Activated T-helper 1 cell treated with Interleukin-2 at 50 U/mL for 16 hours (primary cell): ENCODE measurements at places on chromosomes 5 and 9.

- DNase-seq: no peak
These were observed 121.9 kb downstream of the LPAR1 start for GRCh38 chr9:110916403-110916802.

GRCh38 chr5:148437249-148437648 is 53.5 kb downstream of the FBXO38 start:
- DNase-seq: no peak

GRCh38 chr5:82426464-82427154 is 148.5 kb upstream of the RPS23 start:
- DNase-seq: no peak

DNA sequence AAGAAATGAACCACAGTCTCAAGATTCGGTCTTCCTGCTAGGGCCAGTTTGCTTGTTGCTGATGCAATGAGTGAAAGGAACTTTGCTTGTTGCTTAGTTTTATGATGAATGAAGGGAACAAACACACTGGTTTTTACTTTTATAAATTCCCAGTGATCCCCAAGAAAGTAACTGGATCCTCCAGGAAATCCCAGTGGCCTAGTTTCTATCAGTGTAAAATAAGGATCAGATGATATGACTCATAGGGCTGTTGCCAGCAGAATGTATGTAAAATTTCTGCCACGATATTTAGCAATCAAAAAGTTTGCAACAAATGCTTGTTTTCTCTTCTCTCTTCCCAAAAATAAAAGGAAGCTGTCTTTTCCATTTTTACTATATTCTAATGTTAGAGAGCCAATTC is 160.1 kb upstream of the CDKN2B start:
- no peak for DNase-seq

- DNase-seq: no peak
These were observed 53.4 kb downstream of the MAN2A1 start for GRCh38 chr5:109743041-109743531.

- no peak for DNase-seq
These were observed 46.1 kb upstream of the MAMDC2 start for GRCh38 chr9:69997524-69997923.

GRCh38 chr5:9363026-9363425 is 182.8 kb downstream of the SEMA5A start:
- no peak for DNase-seq

GRCh38 chr5:28397502-28397941 is 1359.1 kb upstream of the CDH9 start:
- DNase-seq: no peak

DNA sequence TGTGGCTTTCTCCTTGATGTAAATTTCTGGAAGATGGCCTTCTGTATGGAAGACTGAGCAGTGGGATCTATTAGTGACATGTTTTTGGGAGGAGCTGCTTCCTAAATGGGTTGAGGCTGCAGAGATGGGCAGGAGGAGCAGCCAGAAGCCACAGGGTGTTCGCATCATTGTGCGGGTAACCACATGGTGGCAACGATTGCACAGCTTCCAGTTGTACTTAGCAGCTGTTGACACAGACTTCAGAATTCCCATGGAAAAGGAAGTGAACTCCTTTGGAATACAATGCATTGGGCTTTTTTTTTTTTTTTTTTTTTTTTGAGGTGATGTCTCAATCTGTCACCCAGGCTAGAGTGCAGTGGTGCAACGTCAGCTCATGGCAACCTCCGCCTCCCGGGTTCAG is 297.3 kb downstream of the NR3C1 start:
- no peak for DNase-seq

DNA sequence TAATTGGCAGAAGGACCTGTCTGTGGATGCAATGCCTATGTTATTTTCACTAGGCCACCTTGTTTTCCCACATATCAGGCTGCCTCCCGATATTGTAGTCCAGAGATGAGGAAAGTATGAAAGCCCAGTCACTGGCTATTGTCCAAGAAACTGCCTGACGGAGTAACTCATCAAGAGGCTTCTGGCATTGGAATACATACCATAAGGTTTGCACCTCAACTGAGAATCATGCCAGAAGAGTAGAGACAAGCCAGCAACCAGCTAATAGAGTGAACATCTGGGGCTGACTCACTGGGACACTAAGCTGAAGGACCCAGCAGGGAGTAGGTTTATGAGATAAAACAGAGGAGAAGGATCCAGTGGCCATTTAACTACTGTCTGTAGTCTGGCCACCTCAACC is 137.2 kb upstream of the FST start:
- no peak for DNase-seq

DNA sequence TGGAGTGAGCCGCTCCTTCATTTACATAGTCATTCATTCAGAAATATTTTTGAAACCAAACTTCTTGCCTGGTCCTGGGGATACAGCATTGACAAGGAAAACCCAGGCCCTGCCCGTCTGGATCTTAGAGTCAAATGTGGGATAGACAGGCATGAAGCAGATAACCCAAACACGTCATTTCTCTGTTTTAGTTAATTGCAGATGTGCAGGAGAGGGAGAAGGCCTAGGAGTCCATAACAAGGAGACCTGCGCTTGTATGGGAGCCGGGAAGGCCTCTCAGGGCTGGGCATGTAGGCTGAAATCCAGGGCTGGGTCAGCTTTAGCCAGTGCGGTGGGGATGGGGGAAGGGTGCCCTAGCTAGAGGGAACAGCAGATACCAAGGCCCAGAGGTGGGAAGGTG is 43.3 kb downstream of the PRRX2 start:
- no peak for DNase-seq

DNA sequence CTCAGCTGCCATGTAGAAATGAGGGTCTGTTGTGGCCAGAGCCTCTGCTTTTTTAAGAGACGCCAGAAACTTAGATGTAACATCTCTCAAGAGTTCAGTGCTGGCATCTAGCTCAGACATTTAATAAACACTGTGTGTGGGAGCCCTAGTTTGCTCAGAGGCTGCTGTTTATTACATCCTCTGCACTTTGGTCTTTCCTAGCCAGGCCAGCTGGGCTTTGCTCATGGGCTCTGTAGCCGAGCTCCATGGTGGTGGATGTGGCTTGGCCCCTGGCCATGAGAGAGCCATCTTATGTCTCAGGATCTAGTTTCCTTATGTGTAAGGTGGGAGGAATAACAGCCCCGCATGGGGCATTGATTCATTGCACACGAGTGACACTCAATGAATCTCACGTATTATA is 30.0 kb downstream of the ARHGEF37 start:
- no peak for DNase-seq

- DNase-seq: peak; percentile 8
These were observed at the start of gene TRPM6 for GRCh38 chr9:74887041-74887980. Gene TRPM6 (minus strand): TSS chr9:74887921. CDS start chr9:74887856, 65 bp downstream.

- DNase-seq: no peak
These were observed 22.8 kb downstream of the RAB14 start for GRCh38 chr9:121178676-121179372.

GRCh38 chr9:137069508-137070091 is 757 bp downstream of the SAPCD2 start:
- DNase-seq: no peak

DNA sequence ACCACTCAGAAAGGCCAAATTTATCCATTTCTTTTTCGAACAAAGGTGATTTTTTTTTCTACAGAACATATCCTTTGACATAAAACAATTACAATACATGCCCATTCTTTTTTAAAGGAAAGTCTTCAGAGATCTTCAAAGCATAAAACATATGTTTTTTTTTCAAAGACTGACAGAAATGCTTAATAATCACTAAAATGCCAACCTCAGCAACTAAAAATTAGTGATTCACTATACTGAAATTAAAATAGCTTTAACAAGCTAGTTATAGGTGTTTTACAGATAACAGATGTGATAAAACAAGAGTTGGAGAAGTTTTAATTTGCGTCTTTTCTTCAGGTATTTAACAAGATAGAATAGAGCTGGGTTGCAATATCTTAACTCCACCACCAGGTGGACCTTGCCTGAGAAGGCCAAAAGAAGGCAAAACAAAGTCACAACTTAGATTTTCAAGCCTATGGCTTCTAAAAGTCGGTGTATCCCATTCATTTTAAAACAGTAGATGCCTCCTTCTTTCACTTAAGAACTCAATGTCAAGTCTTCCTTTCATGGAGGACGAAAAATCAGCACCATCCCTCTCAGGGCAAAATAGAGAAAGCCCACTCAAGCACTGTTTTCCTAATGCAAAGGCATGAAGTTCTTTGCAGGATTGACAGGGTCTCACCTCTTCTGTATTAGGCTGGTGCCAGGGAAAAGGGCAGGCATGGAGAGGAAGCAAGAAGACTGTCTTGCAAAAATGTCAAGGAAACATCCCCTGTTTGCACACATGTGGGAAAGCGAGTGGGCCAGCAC is 31.1 kb upstream of the CPLX2 start:
- DNase-seq: no peak

- DNase-seq: no peak
These were observed 124.6 kb upstream of the ERCC6L2 start for GRCh38 chr9:95750725-95751519.

GRCh38 chr5:2748179-2748860 is 3.2 kb downstream of the IRX2 start:
- no peak for DNase-seq

GRCh38 chr9:93257808-93258331 is 73.9 kb downstream of the WNK2 start:
- no peak for DNase-seq

GRCh38 chr5:80054682-80055081 is 19.5 kb downstream of the THBS4 start:
- DNase-seq: no peak

- DNase-seq: no peak
These were observed 184.1 kb downstream of the PDE4D start for GRCh38 chr5:59709346-59709821.

GRCh38 chr9:80664327-80665210 is 1024.8 kb downstream of the TLE1 start:
- no peak for DNase-seq

DNA sequence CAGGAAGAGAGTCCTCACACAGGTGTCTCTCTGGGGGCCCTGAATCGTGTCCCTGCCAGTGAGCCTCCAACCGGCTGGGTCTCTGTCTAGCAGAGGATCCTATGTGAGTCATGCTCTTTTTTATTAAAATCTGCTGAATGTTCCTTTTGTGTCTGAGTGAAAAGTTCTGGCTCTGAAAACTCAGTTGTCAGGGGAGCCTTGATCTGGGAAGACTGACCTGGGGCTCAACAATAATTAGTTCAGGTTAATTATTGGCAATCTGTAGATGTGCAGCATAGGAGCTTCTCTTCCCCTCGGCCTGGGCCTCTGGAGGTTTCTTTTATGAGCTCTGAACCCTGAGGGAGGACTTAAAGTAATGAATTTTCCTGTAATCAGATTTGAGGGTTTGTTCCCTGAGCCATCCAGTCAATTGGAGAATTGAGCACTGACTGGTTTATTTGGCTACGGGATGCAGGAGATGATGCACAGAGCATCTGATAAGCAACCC is 45.2 kb downstream of the ALG2 start:
- no peak for DNase-seq

- no peak for DNase-seq
These were observed 250.2 kb upstream of the PTGER4 start for GRCh38 chr5:40429258-40430100.

DNA sequence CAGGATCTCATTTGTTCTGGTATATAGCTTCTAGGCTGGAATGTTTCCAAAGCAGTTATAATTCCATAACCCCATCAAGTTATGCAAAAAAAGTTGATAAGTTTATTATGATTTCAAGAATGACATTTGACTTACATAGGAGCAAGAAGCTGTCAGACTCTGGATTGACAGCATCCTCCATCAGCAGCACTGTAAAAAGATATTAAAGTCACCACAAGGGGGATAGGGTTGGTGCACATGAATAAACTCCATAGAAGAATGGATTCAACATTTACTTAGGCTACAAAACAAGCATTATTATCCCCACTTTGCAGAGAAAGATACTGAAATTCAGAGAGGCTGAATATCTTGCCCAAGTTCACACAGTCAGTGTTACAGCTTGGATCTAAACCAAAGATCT is 208.9 kb upstream of the SLC30A5 start:
- DNase-seq: no peak

DNA sequence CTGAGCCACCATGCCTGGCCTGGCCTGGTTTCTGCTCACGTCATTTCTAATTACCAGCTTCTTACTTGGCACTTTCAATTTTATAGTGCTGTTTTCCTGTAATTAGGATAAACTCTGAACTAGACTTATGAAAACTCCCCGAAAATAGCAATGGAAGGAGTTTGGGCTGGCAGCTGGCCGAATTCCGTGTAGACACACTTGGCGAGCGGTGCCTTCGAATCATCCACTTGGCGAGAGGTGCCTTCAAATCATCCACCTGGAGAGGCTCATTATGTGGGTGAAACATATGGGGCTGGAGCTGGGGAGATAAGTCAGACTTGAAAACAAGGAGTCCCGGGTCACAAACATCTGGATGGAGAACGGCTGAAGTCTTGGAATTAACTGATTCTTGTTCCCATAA is 203.7 kb downstream of the ROR2 start:
- no peak for DNase-seq

GRCh38 chr5:138264183-138264582 is 10.2 kb downstream of the GFRA3 start:
- no peak for DNase-seq

- no peak for DNase-seq
These were observed 87.2 kb upstream of the CDH6 start for GRCh38 chr5:31106278-31106677.

DNA sequence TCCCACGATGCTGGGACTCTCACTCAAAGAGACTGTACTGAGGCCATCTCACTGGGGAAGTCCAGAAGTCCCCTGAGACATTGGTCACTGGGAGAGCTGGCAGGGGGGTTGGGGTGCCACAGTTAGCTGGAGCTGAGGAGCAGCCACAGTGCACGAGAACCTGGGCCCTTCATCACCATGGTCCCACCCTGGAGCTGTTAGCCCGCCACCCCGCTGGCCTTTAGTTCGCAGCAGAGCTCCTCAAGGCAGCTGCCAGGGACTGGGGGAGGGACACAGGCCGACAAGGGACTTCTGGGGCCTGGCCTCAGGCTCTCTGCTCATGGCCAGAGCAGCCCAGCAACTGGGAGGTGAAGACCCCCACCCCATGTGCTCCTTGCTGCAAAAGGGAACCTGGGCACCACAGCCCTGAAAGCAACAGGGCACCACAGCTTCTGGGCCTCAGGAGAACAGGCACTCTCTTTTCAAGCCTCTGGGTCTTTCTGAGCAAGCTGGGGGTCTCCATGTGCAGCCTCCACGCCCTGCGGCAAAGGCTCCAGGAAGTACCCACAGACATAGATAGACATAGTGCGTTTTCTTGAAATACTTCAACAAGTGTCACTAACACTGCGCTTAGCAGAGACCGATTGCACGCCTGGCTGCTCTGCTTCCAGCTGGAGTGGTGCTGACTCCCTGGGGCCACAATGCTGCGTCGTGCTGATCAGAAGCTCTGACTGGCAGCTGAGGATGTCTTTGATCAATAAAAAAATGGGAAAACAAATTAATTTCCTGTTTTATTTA is 46.0 kb downstream of the VAV2 start:
- DNase-seq: no peak

- DNase-seq: no peak
These were observed 160.7 kb downstream of the TTC39B start for GRCh38 chr9:15146268-15146700.

DNA sequence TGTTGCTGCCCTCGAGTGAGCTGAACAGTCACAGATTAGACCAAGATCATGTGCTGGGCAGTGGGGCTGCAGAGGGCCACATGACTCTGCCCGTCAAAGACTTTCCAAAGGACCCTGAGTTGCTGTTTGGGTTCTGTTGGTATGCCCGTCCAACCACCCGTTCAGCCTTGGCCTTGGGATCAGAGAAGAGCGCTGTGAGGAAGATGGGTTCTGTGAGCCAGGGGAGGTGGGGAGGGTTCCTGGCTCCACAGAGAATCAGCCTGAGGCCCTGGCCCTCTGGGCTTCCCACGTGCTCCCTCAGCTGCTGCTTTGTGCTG is 72.6 kb downstream of the RGS3 start:
- no peak for DNase-seq

- no peak for DNase-seq
These were observed 264.6 kb downstream of the TMEM167A start for GRCh38 chr5:82812575-82812974.
